ENCODE measurements at places on chromosomes 3 and 15.

DNA sequence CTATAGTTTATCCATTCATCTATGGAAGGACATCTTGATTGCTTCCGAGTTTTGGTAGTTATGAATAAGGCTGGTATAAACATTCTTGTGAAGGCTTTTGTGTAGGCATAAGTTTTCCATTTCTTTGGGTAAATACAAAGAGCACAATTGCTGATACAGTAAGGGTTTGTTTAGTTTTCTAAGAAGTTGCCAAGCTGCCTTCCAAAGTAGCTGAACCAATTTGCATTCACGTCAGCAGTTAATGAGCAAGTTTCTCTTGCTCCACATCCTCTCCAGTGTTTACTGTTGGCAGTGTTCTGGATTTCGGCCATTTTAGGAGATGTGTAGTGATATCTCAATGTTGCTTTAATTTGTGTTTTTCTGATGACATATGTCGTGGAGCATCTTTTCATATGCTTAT, 34.2 kb downstream of the GABRA5 start:
- DNase-seq, result no peak

DNA sequence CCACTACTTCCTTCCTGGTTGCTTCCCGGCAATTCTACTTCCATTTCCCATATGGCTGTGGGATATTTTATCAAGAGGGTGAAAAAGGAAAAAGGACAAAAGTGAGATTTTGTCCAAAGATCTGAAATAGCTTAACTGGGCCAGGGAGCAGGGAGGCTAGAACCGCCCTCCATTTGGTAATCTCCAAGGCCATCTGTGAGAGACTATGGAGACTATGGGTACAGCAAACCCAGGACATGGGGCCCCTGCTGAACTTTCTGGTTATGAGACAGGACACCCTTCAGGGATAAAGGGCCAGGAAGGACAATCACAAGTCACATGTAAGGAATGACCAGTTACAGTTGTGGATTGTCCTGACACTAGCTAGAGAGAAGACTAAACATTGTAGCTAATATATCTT, 24.3 kb downstream of the ZSCAN2 start:
- DNase-seq, result no peak

- DNase-seq, result no peak
Observed at GRCh38 chr3:8153800-8154199, 347.8 kb upstream of the LMCD1 start.

DNA sequence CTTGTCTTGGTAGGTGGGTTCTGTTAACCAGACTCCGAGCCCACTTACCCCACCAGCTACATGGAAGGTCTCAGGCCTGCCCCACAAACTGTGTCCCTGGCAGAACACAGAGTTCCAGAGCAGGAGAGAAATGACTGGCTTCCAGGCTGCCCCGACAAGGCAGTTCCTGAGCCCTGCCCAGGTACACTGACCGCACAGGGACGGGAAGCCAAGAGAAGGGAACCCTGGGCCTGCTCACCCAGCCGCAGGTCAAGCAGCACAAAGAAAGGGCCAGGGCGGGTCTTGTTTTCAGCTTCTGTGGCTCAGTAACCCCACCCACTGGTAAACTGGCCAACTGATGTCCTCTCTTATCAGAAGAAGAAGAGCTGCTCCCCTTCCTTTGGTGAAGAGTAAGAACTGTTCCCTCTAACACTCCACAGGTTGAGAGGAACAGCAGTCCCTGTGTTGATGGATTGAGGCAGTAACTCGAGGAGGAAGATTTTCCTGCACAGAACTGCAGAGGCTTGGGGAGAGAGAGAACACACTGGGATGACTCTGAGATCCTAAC, 68.4 kb downstream of the CRTC3 start:
- DNase-seq, result no peak

DNA sequence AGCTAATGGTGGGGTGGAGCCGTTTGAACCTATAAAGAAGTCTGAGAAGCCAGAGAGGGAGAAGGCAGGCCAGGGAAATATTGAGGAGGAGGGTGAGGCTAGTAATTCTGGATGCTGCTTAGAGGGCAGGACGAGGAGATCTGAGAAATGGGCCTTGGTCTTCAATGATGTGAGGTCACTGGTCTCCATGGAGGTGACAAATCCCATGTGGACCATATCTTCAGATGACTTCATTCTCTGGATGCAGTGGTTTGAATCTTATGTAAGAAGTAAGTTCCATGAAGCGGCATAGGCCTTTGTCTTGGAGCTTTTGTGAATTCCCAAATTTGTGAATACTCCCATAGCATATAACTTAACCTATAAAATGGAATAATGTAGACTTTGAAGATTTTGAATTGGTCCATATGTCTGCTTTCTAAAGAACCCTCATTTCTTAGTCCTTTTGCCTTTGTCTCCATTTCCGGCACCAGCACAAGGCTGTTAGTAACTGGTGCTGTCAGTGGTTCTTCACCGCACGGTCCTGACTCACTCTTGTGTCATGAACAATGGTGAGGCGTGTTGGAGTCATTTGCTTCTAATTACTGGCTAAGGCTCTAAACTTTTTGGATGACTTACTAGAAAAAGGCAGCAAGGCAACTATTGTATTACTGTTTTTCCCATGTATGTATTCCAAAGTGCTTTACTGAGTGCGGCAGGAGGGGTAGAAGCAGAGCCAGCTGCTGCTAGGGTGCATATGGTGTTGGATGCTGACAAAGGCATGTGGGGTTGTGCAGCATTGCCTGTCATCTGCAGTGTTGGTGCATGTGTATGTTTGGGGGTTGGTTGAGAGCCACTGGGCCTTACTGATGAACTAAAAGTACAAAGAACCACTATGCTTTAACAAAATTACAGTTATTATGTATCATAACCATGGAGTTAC, 279.3 kb upstream of the C2CD4B start:
- peak; percentile 18 for DNase-seq

- DNase-seq, result no peak
Observed at GRCh38 chr15:83282776-83283137, 1.7 kb downstream of the BNC1 start.

GRCh38 chr3:128468791-128469527, 2.3 kb upstream of the DNAJB8 start:
- no peak for DNase-seq

- no peak for DNase-seq
Observed at GRCh38 chr3:55173504-55173903, 245.6 kb upstream of the LRTM1 start.

GRCh38 chr15:85854345-85855097, 59.8 kb upstream of the KLHL25 start:
- DNase-seq, result peak; percentile 55

DNA sequence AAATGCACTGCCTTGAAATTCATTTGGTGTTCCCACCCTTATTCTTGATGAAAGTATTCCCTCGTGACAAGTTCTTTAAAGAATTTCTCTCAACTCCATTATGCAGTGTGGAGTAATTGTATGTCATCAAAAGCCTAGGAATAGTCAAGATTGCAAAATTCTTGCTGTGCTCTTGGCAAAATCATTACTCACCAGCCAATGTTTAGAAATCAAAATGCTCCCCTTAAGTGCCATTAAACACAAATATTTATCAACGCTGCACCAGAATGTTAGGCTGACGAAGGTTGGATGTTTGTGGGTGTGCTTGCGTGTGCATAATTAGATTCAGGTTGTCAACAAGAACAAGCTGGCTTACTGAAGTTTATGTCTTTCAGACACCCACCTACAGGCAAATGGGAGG, 40.5 kb downstream of the SST start:
- DNase-seq, result no peak

GRCh38 chr3:31976302-31976701, 4.8 kb downstream of the OSBPL10 start:
- no peak for DNase-seq

DNA sequence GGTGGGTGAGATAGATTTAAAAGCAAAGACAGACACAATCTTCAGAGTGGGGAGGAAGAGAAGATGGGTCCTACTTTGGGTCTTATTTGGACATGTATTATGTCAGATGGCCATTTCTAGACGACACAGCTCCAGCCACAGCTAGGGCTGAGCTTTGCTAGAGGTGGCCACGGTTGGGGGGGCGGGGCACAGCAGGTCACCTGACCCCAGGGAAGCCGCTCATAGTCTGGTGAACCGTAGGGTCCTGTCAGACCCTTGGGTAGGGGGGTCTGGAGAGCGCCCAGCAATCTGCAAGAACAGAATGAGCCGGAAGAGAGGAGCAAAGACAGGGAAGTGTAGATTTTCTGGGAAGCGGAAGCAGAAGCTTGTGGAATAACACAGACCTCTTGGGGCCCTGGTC, 6.6 kb downstream of the EPB42 start:
- DNase-seq, result no peak

DNA sequence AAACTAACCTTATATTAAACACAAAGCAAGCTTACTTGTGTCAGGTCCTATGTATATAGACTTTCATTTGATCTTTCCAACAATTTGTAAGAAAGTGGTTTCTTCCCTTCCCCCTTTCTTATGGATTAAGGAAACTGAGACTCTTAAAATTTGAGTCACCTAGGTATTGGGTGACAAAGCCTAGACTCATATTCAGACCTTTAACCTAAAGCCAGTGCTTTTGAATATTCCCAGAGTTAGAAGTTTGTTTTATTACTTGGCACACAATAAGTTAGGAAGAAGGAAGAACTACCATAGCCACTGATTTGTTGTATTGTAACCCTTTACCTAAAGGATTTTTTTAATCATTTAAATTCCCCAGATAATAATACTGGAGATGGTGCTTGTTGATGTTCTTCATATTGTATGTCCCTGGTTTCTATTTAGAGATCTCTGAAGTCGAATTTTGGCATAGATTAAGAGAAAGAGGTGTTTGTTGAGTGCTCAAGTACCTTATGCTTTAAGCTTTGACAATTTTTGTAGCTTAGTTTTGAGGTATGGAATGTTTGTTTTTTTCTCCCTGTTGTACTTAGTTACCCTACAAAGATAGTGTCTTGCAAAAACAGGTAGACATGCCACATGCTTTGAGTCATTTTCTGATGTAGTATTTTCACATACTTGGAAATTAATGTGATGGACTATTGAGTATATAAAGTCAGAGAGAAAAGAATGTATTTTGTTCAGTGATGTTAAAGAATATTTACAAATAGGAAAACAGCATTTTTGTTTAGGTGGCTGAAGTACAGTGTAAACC, 11.2 kb downstream of the TSC22D2 start:
- DNase-seq, result no peak

DNA sequence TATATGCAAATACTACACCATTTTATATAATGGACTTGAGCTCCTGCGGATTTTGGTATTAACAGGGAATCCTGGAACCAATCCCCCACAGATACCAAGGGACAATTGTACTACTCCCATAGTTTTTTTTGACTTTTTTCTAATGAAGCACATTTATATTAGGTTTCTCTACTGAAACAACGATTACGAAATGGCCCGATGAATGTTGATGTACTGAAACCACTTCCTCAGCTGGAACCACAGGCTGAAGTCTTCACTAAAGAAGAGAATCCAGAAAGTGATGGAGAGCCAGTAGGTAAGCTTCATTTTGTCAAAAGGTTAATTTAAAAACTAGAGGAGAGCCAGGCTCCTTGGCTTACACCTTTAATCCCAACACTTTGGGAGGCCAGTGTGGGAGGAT, 121.5 kb upstream of the LRRFIP2 start:
- no peak for DNase-seq

GRCh38 chr15:101410612-101411011, 78.9 kb downstream of the PCSK6 start:
- no peak for DNase-seq

GRCh38 chr3:140467104-140467577, 210.7 kb upstream of the TRIM42 start:
- DNase-seq, result peak; percentile 15

DNA sequence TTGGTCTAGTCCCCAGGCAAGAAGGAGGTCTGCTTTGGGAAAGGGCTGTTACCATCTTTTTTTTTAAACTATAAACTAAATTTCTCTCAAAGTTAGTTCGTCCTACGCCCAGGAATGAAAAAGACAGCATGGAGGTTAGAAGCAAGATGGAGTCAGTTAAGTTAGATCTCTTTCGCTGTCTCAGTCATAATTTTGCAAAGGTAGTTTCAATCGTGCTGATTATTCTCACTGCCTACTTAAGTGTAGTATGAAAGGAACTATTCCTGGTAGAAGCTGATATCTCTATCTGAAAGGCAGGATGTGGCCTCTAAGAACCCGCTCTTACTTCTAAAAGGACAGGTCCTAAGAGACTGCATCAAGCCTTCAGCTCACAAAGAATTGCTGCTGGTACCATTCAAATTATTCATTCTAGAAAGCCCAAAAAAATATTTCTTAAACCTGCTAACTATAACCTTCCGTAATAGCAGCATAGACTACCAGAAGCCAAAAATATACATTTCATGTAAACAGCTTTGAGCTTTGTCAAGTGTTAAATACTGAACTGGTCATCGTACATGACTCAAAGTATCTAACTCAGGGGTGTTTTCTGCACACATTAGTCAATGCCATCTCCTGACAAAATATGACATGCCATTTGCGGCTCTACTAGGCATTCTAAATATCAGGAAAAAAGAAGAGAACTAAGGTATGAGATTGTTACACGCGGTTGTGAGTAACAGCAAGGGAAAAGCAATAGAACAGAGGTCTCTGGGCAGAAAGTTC, 96.0 kb upstream of the CCDC80 start:
- no peak for DNase-seq

GRCh38 chr15:98805434-98806274, 157.3 kb downstream of the IGF1R start:
- DNase-seq, result no peak

DNA sequence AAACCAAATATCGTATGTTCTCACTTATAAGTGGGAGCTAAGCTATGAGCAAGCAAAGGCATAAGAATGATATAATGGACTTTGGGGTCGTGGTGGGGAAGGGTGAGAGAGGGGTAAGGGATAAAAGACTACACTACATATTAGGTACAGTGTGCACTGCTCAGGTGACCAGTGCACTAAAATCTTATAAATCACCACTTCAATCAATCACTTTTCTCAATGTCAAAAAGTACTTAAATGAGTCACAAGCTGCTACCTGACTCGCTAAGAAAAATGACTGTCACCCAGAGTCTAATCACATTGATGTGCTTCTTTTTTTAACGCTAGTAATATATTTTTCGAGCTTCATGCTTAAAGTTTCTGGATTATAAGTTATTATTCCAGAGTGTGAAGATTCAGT, 95.5 kb downstream of the CBLB start:
- no peak for DNase-seq

DNA sequence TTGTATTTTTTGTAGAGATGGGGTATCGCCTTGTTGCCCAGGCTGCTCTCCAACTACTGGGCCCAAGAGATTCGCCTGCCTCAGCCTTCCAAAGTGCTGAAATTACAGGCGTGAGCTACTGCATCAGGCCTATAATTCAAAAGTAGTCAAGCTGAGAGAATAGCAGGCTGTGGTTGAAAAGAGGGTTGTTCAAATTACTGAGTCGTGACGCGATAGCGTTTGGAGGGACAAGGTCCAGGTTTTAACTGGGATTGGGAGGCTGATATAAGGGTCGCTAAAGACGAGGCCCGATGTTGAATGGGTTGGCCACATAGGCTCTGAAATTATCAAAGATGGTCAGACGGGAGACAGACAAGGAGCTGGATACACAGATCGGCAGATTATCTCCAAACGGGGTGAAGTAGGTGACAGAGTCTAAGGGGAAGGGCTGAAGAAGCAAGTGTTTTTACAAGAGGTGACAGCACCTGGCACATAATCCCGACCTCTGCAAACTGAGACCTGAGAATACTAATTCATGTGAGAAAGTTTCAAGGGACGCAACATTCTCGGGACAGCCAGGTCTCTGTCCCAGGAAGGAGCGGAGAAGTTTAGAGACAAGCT, 759 bp upstream of the ARID3B start:
- no peak for DNase-seq

- DNase-seq, result no peak
Observed at GRCh38 chr15:96553931-96554330, 223.4 kb downstream of the NR2F2 start.

GRCh38 chr3:84987706-84988504, 29.1 kb downstream of the CADM2 start:
- DNase-seq, result no peak

GRCh38 chr3:128100638-128101037, 23.0 kb downstream of the RUVBL1 start:
- no peak for DNase-seq

Measured in activated T-cell treated with anti-CD3 and anti-CD28 coated beads, Interleukin-2, amount 50 U/mL, for 48 hours (primary cell).